ENCODE measurements at places on chromosomes 3 and 15.

DNA sequence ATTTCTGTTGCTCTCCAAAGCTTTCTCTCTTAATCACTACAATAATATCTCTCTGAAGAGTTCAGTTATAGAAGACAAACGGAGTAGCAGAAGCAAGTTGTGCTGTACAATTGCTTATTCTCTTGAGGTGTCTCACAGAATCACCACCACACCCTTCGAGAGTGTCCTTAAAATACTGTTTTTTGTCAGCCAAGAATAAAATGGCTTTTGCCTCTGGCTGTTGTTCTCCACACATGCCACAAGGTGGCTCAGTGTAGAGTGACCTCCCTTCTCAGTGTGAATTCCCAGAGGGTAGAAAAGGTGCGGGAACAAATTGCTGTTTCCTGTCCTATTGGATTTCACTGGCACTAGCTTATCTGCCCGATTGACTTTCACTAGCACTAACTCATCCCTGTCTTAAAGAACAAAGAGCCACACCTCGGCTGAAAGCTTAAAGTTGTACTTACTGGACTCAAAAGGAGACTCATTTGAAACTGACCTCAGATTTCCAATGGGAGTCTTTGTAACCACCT lies 134.2 kb upstream of the SATB1 start:
- peak; percentile 6 for DNase-seq

GRCh38 chr3:13574798-13575451 lies 26.0 kb downstream of the FBLN2 start:
- no peak for DNase-seq

GRCh38 chr3:48686538-48687219 lies 964 bp upstream of the NCKIPSD start:
- DNase-seq, result no peak

DNA sequence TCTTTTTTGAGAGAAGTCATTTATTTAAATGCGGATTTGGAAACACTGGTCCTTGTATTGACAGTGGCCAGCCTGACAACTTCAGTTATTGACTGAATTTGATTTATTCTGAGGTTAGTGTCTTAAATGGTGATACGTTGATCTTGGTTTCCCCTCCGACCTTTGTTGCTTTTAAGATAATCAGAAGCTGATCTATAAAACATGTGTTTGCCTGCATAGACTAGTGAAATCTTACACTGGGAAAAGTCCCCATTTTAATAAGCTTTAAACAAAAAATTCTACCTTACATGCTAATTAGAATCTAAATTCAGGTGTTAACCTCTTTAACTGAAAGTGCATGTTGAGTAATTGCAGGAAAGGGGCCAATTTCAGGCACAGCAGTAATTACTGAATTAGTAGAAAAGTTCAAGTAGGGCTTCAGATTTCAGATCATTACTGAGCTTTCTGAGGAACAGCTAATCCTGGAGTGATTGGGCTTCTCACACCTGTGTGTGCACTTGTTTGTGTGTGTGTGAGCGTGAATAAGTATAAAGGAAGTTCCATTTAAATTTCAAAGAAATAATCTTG lies 221.4 kb downstream of the SOX2 start:
- no peak for DNase-seq

- DNase-seq, result no peak
These were observed 90.6 kb upstream of the FLNB start for GRCh38 chr3:57917601-57918000.

DNA sequence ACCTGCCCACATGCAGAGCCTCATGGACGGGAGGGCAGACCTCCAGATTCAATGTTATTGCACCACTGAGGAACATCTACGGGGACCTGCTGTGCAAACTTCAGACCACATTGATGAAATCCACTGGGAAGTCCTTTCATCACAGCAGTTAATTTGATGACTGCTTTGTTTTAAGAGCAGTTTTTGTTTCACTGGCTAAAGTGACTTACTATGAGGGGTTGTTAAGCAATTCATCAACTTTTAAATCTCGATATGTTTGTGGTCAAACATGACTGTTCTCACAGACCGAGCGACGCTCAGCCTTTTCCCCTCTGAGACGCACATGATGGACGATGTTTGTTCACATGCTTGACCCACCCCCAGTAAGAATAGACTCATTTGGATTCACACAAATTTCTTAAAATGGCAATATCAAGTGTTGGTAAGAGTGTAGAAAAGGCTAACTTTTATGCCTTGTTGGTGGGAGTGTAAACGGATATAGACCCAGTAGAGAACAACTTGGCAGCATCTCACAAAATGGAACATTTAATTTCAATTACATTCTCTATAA lies 35.9 kb upstream of the IREB2 start:
- no peak for DNase-seq

All from astrocyte of the cerebellum (primary cell).